ENCODE measurements at places on chromosomes 1 and 21.

GRCh38 chr1:154712166-154712810 is 104.3 kb upstream of the ADAR start:
- no peak for DNase-seq

- DNase-seq = peak; percentile 83
Measured at GRCh38 chr1:174222166-174222949, 63.0 kb downstream of the RABGAP1L start.

DNA sequence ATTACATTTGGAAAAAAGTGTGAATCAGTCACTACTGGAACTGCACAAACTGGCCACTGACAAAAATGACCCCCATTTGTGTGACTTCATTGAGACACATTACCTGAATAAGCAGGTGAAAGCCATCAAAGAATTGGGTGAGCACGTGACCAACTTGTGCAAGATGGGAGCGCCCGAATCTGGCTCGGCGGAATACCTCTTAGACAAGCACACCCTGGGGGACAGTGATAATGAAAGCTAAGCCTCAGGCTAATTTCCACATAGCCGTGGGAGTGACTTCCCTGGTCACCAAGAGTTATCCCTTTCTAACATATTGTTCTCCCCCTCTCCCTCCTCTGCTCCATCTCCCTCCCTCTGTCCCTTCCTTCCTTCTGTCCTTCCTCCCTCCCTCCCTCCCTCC is 47.7 kb upstream of the RHOU start:
- DNase-seq = no peak

- no peak for DNase-seq
Measured at GRCh38 chr1:6401673-6402072, 8.1 kb upstream of the ACOT7 start.

GRCh38 chr1:155889566-155889965 is 21.6 kb downstream of the RIT1 start:
- no peak for DNase-seq

GRCh38 chr1:184818646-184819045 is 64.0 kb upstream of the EDEM3 start:
- no peak for DNase-seq

Data from kidney tubule cell (primary cell).